ENCODE measurements at places on chromosomes 11 and 22.
A peak's percentile ranks its signal among the peaks of the same experiment; 100 is the strongest.

- DNase-seq, result peak; percentile 37
Measured at GRCh38 chr11:20156280-20156875, 3.9 kb downstream of the DBX1 start.

- no peak for DNase-seq
Measured at GRCh38 chr11:121367001-121367843, 74.7 kb downstream of the SC5D start.

- no peak for DNase-seq
Measured at GRCh38 chr11:58671983-58672633, 49.6 kb downstream of the CNTF start.

DNA sequence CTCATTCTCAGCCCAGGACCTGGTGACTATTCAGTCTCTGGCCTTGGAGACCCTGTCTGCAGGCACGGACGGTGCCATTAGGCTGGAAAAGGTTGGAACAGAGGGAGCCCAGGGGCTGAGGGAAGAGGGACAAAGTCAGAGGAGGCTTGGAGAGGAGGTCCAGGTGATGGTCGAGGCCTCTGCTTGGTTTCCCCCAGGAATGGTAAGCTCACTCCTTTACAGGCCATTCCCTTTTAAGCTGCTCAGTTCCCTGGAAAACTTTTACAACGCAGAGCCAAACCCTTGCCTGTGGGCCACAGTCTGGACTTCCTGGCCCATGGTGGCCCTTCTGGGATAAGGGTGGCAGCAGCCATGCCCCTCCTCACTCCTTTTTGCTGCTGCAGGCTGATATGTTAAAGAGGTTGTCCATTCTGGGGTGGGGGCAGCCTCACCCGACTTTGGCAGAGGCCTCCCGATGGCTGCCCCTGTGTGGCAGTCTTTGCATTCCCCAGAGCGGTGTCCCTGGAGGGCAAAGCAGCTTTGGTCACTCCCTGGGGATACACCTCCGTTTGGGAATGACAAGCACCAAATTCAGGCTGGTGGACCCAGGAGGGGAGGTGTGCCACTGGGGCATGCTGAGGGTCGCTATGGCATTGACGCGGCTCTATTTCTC, 34.0 kb upstream of the RFPL3 start:
- no peak for DNase-seq

DNA sequence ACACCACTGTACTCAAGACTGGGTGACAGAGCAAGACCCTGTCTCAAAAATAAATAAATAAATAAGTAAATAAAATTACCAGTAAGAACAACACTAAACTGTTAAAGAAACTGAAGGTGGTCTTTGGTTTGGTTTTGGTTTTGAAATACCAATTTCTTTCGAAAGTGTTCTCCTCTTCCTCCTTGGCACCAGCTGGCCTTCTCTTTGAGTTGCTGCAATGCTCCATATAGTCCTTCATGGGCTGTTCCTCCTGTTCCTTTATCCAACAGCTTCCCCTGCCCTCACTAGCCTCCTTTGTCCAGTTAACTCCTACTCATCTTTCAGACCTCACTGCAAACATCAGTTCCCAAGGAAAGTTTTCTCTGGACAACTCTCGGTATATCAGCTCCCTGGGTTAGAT, 5.0 kb upstream of the UVRAG start:
- no peak for DNase-seq

DNA sequence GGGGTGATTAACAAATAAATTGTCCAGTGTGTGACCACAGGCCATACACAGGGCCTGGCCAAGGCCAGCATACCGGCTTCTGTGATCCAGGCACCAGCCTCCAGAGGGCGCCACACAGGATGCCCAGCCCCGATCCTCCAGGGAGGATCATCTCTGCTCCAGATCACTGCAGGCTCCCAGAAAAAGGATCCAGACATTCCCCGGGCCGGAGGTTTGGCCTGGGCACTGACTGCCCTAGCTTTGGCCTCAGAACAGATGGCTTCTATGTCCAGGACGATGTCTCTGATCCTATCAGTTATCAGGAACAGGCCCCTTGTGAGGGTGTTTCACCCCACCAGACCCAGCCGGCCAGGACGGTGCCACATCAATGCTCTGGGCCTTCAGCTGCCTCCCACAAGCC, 74.5 kb upstream of the LMO1 start:
- DNase-seq, result no peak

- no peak for DNase-seq
Measured at GRCh38 chr11:65861533-65862183, 1.4 kb downstream of the MUS81 start.

DNA sequence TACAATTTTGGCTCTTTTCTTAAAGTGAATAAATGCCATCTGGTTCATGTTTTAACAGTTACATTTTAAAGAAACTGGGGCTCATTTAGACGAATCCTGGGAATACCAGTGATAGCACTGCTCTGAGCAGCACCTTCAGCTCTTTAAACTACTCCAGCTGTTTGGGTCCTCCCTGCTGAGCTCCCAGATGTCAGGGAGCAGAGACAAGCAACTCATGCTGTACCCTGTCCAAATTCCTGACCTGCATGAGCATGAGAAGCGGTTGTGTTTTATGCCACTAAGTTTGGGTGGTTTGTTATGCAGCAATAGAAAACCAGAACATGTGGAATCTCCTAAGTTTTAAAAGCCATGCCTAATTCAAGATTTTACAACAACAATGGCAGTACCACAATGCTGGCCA, 90.0 kb downstream of the FDX1 start:
- DNase-seq, result no peak

- DNase-seq, result no peak
Measured at GRCh38 chr11:111793863-111794262, 27.7 kb upstream of the PPP2R1B start.

DNA sequence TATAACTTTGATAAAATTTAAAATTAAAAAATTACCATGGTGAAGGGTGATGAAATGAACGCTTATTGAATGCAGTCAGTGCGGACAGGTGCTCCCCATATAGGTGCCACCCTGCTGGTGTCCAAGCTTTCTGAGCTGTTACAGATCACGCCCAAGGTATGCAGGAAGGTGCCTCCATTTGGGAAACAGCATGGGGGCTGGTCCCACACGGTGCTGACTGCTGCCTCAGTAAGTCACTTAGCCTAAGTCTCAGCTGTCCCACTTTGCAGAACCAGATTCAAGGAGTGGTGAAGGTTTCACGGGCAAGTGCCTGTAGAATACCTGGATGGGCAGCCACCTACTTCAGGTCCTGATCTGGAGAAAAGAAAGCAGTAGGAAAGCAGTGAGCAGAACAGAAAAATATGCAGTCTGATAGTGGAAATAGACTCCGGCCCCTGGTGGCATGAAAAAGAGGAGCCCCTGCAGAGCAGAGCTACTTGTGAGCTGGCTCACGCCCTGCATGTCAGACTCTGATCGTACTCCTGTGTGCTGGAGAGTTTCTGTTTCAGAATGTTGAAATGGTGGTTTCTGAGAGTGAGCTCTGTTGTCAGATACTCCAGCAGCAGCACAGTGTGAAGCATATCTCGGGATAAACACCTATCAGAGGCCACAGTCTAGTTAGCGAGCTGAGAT, 33.2 kb downstream of the ADORA2A start:
- no peak for DNase-seq

GRCh38 chr22:47631571-47632102, 869.2 kb downstream of the TBC1D22A start:
- DNase-seq, result no peak

DNA sequence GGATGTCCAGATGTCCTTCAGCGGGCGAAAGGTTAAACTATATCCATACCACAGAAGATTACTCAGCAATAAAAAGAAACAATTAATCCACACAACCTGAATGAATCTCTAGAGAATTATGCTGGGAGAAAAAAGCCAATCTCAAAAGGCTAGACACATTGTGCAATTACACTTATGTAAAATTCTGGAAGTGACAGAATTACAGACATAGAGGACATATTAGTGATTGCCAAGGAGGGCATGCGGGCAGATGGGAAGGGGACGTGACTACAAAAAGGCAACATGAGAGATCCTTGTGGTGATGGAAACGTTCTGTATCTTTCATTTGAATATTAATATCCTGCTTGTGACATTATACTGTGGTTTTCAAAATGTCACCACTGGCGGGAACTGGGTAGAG, 103.5 kb upstream of the BMAL1 start:
- DNase-seq, result no peak

DNA sequence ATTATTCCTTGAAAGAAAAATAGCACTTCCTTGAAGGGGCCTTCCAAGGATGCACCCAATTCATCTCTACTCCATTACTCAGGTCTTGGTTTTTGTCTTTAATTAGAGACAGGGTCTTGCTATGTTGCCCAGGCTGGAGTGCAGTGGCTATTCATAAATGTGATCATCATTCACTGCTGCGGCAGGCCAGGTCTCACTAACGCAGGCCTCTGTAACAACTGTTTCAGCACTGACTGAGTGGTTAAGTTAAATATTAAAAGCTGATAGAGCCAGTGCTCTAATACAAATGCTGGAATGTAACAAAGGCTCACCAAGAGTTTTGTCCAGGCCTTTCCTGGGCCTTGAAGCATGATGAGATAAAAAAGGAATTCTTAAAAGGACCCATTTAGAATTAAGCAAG, 61.4 kb upstream of the GNAZ start:
- DNase-seq, result no peak

- DNase-seq, result no peak
Measured at GRCh38 chr11:69297787-69298266, 3.9 kb downstream of the MYEOV start.

- DNase-seq, result no peak
Measured at GRCh38 chr11:75563978-75564552, 2.0 kb downstream of the SERPINH1 start.

DNA sequence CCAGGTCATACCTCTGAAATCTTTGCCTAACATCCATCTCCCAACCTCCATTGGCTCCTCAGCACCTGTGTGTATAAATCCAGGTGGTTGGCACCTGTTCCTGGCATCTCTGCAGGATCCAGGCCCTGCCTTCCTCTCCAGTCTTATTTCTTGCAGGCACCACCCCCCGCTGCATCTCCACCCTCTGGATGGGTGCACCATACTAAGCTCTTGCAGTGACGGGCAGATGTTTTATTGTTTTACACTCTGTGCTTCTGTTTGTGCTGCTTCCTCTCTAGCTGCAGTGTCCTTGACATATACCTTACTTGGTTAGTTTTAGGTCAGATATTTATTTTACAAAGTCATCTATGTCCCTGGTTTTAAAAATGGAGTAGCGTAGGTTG, 102.6 kb downstream of the TBC1D22A start:
- no peak for DNase-seq

GRCh38 chr11:111115890-111116289, 129.6 kb upstream of the POU2AF2 start:
- DNase-seq, result no peak

DNA sequence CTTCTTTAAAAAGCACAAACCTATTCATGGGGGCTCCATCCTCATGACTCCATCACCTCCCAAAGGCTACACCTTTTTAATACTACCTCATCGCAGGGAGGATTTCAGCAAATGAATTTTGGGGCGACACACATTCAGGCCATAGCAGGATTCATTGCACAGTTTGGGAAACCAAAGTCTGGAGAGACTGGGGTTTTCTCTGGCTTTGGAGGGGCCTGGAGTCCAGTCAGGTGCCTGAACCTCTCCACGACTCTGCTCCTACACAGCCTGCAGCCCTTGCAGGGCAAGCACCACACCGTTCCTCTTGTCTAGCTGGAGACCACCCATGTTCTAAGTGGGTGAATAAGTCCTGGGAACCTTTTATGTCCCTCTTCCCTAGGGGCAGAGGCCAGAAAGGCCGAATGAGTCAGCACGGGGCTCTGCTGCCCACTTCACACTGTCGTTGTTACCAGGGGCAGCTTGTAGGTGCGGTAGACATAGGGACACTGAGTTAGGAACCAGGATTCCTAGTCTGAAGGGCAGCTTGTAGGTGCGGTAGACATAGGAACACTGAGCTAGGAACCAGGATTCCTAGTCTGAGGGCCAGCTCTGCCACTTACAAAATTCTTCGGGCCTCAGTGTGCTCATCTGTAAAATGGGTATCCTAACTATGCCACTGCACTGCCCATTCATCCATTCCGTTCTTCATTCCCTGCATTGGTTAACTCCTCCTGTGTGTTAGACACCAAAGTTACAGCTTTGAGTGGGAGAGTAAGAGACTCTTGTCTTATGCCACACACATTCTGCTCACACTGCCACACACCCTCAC, 251.7 kb upstream of the B3GAT1 start:
- no peak for DNase-seq

- DNase-seq, result no peak
Measured at GRCh38 chr11:26976389-26976788, 17.5 kb upstream of the FIBIN start.

GRCh38 chr22:22462813-22463567, 45.6 kb downstream of the ZNF280B start:
- DNase-seq, result no peak

- no peak for DNase-seq
Measured at GRCh38 chr11:47946682-47947559, 33.4 kb upstream of the PTPRJ start.

DNA sequence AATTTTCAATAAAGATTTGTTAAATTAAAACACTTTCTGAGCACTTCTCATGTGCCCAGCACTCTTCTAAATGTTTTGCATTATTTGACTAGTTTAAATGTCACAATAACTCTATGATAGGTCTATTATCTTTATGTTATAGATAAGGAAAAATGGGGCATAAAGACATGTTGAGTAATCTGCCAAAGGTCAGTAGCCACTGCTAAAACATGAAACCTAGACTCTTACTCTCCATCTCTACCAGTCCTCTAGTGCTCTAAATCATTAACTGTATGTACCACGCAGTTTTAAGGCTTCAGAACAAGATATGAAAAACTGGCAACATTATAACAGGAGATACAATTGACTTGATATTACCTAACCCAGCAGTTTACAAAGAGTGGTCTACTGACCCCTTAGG, 6.9 kb downstream of the RAB6A start:
- DNase-seq, result no peak

- no peak for DNase-seq
Measured at GRCh38 chr11:3840004-3840869, 522 bp downstream of the RHOG start.

DNA sequence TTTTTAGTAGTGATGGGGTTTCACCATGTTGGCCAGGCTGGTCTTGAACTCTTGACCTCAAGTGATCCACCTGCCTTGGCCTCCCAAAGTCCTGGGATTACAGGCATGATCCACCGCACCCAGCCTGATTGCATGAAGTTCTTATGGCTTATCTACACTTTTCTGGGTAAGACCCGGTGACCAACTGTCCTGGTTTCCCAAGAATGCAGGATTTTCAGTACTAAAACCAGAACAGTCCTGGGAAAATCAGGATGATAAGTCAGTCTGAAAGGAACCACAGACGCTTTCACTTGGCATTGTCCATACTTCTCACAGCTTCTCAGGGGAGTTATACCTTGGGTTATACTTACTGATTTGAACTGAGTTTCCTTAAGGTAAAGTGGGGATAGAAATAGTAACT, 1.4 kb upstream of the BPIFC start:
- DNase-seq, result no peak

Data from stimulated activated CD4-positive, alpha-beta T cell treated with anti-CD3 and anti-CD28 coated beads, TNF-alpha, amount 100 ng/mL, for 4 hours (primary cell).